ENCODE measurements at places on chromosomes 16 and 17.

DNA sequence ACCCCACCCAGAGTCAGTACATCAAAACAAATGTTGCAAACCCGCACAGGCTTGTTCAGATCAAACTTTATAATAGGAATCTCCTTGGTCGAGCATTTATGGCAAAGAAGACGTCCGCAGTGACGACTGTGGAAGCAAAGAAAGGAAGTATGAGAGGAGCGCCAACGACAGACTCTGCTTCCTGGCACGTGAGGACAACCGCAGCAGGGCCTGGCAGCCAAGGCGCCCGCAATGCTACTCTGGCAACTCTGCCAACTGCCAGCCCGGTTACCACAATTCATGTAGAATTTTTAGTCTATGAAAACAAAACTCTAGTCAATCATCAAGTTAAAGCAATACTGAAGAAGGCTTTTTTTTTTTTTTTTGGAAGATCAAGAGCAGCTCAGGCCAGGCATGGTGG, 24.8 kb downstream of the CYB5D2 start:
- no peak for DNase-seq

DNA sequence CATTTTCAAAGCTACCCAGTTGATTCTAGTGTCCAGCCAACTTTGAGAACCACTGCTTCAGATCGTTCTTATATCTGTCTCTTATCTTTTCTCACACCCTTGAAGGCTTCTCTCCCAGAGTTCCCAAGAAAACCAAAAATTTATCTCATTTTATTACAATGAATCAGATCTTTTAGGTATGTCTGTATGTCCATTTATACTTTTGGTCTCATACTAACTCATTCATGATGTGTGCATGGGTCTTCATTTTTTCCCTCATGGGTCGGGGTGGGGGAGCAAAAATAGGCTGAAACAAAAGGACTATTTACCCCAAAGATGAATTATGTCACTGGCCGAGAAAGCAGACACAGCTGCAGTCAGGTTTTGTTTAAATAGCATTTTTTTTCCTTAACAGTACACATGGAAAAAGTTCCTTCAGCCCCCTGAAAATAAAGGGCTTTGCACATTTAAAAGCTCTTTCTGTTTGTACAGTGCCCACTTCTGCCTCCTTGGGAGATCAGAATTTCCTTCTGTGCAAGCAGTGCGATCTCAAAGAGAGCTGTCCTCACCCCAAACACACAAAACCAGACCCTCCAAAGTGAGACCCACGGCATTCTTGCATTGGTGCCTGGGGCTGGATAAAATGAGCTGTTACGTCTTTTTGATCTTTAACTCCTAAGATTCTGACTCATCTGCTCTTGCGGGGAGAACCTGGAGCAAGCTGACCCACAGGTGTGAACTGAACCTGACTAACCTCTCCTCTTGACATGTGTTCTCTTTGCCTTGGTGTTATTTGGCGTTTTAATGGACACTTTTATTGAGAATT, 251.2 kb upstream of the ELAC2 start:
- DNase-seq, result no peak

DNA sequence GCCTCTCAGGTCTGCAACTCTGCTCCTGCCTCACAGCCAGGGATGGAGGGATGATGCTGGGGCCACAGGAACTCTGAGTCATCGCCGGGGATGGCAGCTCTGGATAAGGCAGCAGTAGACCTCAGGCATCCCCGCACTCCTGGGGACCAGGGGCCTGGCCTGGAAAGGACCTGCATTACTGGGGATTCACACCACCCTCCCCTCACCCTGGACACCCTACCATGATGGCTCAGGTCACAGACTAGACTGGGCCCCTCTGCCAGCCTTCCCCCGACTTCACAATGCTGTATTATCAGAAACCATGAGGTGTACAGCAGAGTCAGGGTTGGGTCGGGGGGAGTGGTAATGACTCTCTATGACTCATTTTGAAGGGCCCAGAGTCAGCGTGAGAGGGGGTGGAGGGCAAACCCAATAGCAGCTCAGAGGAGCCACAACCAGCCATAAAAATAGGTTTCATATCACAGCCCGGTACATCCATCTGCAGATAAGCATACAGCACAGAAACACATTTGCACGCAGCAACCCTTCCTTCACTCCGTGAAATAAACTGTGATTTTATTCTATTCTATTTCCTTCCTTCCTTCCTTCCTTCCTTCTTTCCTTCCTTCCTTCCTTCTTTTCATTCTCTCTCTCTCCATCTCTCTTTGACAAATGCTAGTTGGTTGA, 28.8 kb downstream of the DYNLRB2 start:
- DNase-seq, result no peak

GRCh38 chr16:81601008-81601428, 156.4 kb downstream of the CMIP start:
- peak; percentile 63 for DNase-seq

- no peak for DNase-seq
Measured at GRCh38 chr17:49191409-49191916, 18.9 kb downstream of the GNGT2 start.

GRCh38 chr17:63647065-63647725, 25.0 kb downstream of the MAP3K3 start:
- DNase-seq, result no peak

Measured in right forelimb (tissue), 1 donor.